ENCODE measurements at places on chromosomes 6 and 20.
A peak's percentile ranks its signal among the peaks of the same experiment; 100 is the strongest.

GRCh38 chr20:54633374-54634355 is 158.3 kb downstream of the DOK5 start:
- peaks cover 65% of the 10 kb centered on the region for H3K4me1 ChIP-seq
- peak overlapping the region; percentile 93 for H3K27ac ChIP-seq
- peak overlapping the region; percentile 33 for H3K4me3 ChIP-seq

DNA sequence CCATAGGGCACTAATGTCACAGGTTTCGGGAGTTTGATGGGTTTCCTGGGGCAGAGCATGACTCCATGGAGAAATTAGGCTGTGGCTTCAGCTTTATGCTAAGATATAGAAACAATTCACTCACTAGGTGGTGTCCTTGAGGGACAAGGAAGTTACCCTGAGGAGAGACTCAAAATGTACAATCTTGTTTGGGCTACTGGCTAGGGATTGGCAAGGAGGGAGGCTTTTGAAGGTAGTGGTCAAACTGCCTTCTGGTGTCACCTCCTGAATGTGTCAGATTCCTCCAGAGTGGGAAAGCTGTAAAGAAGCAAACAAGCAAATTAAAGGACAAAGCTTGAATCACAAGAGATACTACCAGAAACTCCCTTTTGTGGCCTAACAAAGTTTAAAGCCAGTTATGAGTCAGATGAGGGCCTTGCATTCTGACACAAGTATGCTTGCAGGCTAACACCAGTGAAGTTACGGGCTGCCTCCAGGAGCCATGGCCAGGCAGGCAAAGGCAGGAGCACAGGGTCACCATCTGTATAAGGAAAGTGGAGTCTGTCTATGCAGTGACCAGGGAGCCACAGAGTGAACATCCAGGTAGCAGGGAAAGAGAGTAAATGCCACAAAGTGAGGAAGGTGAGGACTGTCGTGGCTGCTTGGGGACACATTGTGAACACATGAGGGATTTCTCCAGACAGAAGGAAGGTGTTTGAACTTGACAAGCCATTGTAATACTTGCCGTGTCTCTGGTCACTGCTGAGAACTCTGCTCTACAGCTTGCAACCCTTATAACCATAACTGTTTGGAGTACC is 107.7 kb upstream of the DTNBP1 start:
- peaks cover 2% of the 10 kb centered on the region for H3K27me3 ChIP-seq
- no peak for DNase-seq
- peaks cover 5% of the 10 kb centered on the region for H3K4me1 ChIP-seq
- no peaks in the 10 kb centered on the region for H3K36me3 ChIP-seq

DNA sequence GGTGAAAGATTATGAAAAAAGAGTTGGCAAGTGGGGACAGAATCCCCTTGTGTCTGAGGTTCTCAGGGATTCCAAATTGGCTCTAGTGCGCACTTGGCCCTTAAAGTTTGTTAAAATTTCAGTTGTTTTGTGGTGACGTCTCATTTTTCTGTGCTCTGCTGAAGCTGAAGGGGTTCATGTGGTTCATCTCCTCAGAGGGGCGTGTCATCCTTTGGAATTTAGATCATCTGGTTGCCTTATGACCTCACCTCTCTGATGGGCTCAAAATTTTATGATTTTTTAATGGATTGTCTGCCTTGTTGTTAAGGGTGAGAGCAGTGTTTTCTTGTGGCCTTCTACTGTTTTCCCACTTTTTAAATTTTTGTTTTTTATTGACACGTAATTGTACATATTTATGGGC is 20.3 kb downstream of the CYB5R4 start:
- peaks cover 8% of the 10 kb centered on the region for H3K4me1 ChIP-seq
- H3K36me3 ChIP-seq = no peaks in the 10 kb centered on the region
- no peak overlapping the region for H3K27ac ChIP-seq
- peaks cover 2% of the 10 kb centered on the region for H3K27me3 ChIP-seq
- no peak for DNase-seq

GRCh38 chr6:153947808-153948447 is 91.1 kb upstream of the OPRM1 start:
- H3K27ac ChIP-seq = no peak overlapping the region
- H3K4me1 ChIP-seq = peaks cover 8% of the 10 kb centered on the region
- no peaks in the 10 kb centered on the region for H3K27me3 ChIP-seq
- no peaks in the 10 kb centered on the region for H3K36me3 ChIP-seq
- peak; percentile 51 for DNase-seq
- H3K4me3 ChIP-seq = no peak overlapping the region

GRCh38 chr20:18019068-18019467 is 38.6 kb downstream of the OVOL2 start:
- DNase-seq = no peak
- H3K4me1 ChIP-seq = no peaks in the 10 kb centered on the region
- no peak overlapping the region for H3K4me3 ChIP-seq
- no peak overlapping the region for H3K27ac ChIP-seq
- H3K36me3 ChIP-seq = no peaks in the 10 kb centered on the region
- H3K27me3 ChIP-seq = peaks cover 4% of the 10 kb centered on the region

- no peaks in the 10 kb centered on the region for H3K36me3 ChIP-seq
- H3K4me3 ChIP-seq = no peak overlapping the region
- H3K4me1 ChIP-seq = no peaks in the 10 kb centered on the region
- DNase-seq = no peak
- no peak overlapping the region for H3K27ac ChIP-seq
Measured at GRCh38 chr6:154096834-154097233, 57.8 kb downstream of the OPRM1 start.

DNA sequence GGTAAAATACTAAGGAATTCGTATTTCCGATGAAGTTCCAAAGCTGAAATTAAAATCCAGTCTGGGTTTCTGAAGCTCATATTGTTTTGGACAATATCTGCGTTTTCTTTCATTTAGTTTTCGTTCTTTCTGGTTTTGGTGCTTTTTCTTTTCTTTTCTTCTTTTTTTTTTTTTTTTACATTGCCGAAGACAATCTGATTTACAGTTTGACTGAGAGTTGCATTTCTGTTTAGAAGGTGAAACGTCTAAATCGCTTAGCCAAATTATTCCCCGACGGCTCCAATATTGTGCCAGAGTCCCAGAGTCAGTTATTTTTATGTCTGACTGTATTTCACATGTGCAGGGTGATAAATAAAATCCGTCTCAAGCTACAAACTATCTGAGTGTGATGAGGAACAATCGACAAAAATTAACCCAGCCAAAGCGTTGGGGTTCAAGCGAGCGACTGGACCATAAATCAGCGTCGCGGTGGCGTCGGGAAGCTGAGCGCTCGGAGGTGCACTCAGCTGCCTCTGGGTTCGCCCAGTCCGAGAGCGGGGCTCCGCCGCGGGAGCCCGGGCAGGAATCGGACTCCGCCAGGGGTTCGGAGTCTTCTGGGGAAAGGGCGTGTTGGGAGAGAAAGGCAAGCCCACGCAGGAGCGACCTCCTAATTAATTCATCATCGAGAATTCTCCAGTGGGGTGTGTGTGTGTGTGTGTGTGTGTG is 8.2 kb upstream of the TBX18 start:
- peaks cover 13% of the 10 kb centered on the region for H3K4me1 ChIP-seq
- peak overlapping the region; percentile 79 for H3K4me3 ChIP-seq
- peak overlapping the region; percentile 34 for H3K27ac ChIP-seq
- H3K27me3 ChIP-seq = peaks cover 36% of the 10 kb centered on the region

Data from glutamatergic neuron (in vitro differentiated cells).